ENCODE measurements at places on chromosomes 4 and X. TPM values are rescaled to one million over a fixed set of nuclear protein-coding genes. Genes with fewer than 3 reads are reported as not detected.

NUDT10 gene
- total RNA-seq = 0.25 TPM

PRKG2 gene
- 0.78 TPM for total RNA-seq

PCYT1B gene
- total RNA-seq = not detected

MSL3 gene
- total RNA-seq = 104 TPM

CFAP47 gene
- total RNA-seq = not detected

TASL gene
- total RNA-seq = 0.31 TPM

RPS6KA3 gene
- total RNA-seq = 36.9 TPM

CT83 gene
- total RNA-seq = not detected

FAAH2 gene
- 3.5 TPM for total RNA-seq

DSPP gene
- total RNA-seq = not detected

LAP3 gene
- total RNA-seq = 60.2 TPM

VCX3A gene
- total RNA-seq = not detected

FBXO8 gene
- 19.3 TPM for total RNA-seq

TMSB15C gene
- total RNA-seq = 2.6 TPM

UCHL1 gene
- total RNA-seq = not detected

MAGEC3 gene
- not detected for total RNA-seq

VGLL1 gene
- total RNA-seq = not detected

NPNT gene
- total RNA-seq = not detected
